NCI-H1436 (cell line): ENCODE measurements at places on chromosomes 6 and 20.

DNA sequence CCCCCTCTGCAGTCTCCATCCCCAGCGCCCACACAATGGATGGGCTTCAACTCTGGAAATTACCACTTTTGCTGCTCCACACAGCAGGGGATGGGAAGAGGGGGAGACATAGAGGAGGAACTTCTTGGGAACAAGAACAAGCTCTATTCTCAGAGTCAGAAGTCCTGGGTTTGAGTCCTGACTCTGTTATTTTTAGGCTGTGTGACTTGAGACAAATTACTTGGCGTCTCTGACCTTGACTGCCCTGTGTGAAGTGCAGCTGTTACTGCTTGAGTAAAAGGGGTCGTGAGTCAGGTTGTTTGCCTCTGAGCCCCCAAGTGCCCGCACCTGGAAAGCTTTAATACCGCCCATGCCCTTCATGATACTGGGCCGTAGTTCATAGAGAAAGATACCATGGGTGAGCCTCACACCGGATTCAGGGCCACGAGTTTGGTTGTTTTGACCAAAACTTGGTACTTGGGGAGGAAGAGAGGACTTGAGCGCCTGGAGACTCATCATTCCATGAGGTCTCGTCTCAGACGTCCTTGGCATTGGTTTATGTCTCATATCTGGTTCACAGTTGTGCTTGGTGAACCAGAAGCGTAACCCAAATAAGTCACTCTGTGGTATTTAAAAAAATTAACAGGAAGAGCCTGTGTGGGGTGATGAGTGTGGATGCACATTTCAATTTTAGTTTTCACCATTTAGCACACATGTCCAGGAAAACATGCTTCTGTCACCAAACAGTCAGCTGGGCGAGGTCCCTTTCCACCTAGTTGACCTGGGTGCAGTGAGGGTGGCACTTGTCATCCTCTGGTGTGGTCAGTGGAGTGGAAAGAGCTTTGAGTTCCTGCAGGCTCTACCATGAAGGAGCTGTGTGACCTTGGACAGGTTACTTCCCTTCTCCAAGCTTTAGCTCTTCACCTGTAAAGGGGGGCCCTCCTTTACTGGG, 75.6 kb downstream of the CDC5L start:
- DNase-seq: no peak

DNA sequence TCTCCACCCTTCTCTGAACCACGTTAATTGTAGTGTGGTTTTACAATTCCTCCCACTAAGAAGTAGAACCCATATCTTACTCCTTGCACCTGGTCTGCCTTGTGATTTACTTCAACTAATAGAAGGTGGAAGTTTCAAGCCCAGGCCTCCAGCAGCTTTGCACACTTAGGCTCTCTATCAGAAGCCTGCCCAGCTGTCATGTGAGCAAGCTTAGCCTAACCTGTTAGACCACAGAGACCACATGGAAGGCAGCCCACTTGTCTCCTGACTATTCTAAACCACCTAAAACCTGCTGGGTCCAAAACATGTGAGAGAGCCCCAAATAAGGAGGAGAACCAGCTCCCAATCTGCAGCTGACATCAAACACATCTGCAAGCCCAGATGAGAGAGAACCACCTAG, 127.6 kb upstream of the BTBD3 start:
- DNase-seq: no peak

DNA sequence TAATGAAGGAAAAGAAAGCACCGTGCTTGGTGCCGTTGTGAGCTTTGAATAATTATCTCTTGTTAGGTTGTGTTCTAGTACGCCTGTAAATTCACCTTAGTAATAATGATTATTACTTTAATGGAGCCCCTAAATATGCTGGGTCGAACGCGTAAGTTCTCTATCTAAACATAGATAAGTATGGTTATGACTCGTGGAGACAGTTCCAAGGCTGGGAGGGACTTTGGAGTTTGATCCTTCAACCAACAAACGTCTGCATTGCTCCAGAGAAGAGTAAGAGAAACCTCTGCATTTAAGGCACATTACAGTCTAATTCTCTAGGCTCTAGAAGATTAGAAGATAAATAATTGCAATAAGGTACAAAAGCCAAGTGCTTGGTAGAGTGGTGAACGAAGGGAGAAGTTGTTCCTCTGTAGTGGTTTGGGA, 514 bp downstream of the ACOT13 start:
- no peak for DNase-seq

GRCh38 chr20:57387945-57388371, 3.2 kb upstream of the RBM38 start:
- DNase-seq: no peak

DNA sequence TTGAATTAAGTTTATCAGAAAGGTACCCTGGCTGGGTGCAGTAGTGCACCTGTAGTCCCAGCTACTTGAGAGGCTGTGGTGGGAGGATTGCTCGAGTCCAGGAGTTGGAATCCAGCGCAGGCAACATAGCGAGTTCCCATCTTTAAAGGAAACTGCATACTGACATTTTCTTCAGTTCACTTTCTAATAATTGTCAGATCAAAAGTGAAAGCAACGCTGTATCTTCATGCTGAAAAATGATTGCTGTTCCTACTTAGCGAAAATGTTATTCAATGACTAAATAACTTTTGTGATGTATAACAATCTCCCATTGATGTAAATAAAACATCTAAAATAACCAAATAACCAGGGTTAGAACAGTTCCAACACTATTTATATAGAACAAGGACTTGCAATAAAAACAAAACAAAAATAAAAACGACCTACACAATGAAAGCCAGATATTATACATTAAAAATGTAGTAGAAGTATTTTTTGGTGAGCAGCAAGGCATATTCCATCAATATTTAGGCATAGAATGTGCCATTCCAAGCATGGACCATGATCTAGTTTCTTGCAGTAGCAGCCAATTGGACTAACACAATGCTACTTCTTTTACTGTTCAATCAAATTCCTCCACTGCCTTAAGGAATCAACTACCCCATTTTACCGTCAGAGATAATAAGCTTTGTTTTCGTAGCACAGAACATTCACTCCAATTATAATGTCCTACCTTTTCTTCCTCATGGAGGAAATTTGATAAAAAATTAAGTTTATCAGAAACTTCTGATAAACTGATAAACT, 1.5 kb downstream of the LATS1 start:
- DNase-seq: no peak

GRCh38 chr6:37433657-37434271, 743 bp downstream of the CMTR1 start:
- DNase-seq: no peak

DNA sequence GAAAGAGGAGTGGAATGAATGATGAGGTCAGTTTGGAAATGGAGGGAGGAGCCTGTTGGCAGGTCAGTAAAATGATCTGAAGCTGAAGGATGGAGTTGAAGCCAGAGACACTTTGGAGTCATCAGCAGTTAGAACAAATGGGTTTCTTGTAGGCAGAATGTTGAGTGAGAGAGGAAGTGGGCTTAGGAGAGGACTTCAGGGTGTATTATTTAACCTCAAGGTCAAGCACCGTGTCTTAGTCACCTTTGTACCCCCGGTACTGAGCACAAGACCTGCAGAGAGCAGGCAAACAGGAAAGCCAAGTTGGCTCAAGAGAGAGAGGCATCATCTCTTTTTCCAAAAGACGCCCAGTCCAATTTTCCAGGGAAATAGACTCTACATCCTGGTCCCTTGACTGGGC, 23.3 kb downstream of the C20orf173 start:
- DNase-seq: no peak

DNA sequence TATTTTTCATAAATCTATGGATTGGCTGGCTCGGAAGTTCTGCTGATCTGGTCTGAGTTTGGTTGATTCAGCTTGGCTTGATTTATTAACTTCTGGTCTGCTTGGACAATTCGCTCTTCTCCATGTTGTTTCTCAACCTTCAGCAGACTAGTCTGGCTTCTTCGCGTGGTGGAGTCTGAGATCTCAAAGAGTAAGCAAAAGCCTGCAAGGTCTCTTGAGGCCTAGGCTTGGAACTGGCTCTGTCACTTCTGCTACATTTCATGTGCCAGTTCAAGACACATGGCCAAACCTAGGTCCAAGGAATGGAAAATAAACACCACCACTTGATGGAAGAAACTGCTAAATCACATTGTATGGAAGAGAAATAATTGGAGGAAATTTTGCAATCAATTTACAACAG, 115.1 kb upstream of the JAG1 start:
- DNase-seq: no peak

- DNase-seq: no peak
Measured at GRCh38 chr6:27478141-27478705, 5.3 kb upstream of the ZNF184 start.

DNA sequence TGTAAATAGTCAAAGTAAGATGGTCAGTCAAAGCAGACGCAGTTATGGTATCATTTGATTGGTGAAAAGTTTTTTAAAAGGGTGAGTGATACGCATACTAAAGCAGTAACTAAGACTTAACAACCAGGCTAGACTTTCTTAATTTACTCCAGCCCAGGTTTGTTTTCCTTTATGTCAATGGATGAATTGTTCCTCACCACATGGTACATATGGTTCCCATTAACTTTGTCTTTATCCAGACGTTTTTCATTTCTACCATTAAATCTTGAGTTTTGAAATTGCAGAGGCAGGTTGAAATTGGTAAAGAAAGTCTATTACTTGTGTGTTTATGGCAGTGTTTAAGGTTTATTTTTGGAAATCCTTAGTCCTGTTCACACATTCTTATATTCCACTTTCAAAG, 98.5 kb upstream of the SCGN start:
- no peak for DNase-seq

DNA sequence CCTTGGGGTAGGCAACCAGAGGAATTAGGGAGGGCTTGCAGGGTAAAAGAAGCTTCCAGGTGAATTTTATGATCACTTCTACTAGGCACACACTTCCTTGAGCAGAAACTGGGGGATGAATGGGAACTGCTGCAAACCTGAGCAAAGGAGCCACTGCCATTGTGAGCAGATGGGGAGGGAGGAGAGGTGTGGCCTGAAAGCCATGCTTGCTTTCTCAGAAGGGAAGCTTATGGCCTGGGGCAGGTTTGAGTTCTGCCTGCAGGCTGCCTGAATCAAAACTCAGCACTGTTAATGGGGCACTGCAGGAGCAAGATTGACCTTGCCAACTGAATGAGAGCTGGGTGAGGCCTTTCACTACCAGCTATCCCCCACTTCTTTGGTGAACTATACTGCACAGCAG, 328.1 kb downstream of the NKAIN2 start:
- DNase-seq: no peak

- DNase-seq: no peak
Measured at GRCh38 chr6:101296169-101296960, 97.1 kb upstream of the GRIK2 start.

GRCh38 chr20:11041396-11041795, 367.6 kb upstream of the JAG1 start:
- DNase-seq: no peak

DNA sequence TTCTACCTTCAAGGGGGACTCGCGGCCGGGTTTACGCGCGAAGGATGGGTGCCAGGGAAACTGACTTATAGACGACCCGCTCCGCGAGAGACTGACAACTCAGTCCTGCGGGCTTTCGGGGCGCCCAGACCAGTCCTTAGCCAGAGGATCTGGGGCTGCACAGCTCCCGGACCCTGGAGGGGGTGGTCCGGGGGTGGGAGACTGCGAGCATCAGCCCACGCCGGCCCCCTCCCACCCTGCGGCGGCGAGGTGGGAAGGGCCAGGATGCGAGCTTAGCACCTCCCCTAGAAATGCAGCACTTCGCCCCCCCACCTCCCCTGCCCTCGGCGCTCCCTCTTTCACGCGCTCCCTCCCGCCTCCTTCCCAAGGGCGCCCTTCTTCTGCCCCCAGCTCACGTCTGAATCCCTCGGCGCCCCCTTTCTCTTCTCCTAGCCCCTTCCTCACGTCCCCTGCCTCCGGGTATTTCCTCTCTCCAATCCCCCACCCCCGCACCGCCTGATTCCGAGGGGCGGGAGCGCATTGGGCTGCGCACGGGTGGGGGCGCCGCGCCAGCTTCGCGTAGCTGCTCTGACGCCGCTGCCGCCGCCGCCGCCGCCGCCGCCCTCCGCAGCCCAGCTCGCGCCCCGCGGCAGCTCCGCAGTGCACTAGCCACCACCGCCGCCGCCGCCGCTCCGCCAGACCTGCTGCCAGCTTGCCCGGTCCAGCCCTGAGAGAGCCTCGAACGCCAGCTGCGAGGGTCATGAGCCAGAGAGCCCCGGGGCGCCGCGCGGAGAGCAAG, at the start of gene SLC32A1:
Gene SLC32A1 (plus strand): TSS at position 639 of the 778 bp plus-strand sequence. CDS start 239 bp downstream, outside the sequence.
- DNase-seq: peak; percentile 74

DNA sequence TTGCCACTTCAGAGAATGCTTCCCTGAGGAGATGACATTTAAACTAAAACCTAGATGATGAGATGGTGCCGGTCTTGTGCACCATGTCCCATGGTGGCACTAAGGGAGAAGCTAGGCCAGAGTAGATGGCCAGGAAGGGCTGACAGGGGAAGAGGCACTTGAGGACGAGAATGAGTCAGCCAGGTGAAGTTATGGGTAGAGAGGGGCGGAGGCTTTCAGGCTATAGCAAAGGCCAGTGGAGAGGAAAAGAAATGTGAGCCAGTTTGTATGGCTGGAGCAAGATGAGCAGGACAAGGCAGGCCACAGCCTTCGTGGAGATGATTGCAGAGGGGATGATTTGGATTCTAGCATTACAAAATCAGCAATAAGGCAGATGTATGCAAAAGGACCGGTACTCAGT, 44.7 kb upstream of the ADGRF4 start:
- no peak for DNase-seq

GRCh38 chr20:39278230-39278788, 316.2 kb downstream of the DHX35 start:
- DNase-seq: no peak

GRCh38 chr20:58310291-58310782, 822 bp downstream of the RAB22A start:
- DNase-seq: no peak

- DNase-seq: no peak
Measured at GRCh38 chr6:25486550-25486949, 165.5 kb upstream of the SCGN start.

DNA sequence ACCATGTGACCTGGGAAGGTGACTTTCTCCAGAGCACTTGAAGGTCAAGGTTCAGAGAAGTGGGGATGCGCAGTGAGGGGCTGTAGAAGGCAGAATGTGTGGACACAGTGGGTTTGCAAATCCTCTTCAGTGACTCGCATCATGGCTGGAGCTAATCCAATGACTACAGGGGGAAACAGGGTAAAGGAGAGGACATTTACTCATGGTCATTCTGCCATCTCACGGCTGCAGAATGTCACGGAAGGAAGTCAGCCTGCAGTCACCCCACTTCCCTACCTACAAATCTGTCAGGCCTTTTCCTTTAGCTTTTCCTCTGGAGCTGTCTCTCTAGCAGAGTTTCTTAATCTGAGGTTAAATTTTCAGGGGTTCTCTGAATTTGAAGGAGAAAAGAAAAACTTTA, 337.6 kb downstream of the CDC5L start:
- DNase-seq: no peak

- DNase-seq: no peak
Measured at GRCh38 chr6:71388068-71388744, 99.6 kb downstream of the OGFRL1 start.
